ENCODE measurements at places on chromosomes 2 and 18.

DNA sequence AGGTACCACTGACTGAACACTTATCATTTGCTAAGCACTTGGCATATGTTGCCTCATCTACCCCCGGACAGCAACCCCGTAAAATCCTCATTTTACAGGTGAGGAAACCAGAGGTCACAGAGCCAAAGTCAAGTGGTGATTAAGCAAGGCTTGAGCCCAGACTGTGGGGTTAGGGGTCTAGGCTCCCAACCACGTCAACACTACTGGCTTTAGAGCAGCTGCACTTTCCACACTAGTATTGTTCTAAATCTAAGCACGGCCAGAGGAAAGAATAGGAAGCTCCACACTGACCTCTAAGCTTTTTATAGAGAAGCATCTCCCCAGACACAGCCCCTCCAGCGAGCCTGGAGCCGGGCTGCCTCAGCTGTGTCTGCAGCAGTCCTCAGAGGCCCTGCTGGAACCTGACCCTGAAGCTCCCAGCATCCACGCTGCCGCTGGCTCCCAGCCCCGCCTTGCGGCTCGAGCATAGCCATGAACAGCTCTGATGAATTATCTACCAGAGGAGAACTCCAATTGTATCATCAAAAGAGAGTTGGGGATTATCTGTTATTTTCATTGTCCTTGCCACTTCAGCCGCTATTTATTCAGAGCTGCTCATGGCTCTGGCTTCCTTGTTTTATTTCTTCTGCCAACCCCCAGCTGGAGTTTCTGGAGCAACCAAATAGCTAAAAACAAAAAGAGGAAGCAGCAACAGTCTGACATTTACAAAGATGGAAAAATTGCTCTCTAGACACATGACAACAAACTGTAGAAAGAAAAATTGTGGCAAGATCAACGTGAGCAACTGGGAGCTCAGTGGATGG lies 62.2 kb upstream of the RTN4 start:
- no peak for DNase-seq

- no peak for DNase-seq
Measured at GRCh38 chr2:158112992-158113391, 11.3 kb downstream of the UPP2 start.

DNA sequence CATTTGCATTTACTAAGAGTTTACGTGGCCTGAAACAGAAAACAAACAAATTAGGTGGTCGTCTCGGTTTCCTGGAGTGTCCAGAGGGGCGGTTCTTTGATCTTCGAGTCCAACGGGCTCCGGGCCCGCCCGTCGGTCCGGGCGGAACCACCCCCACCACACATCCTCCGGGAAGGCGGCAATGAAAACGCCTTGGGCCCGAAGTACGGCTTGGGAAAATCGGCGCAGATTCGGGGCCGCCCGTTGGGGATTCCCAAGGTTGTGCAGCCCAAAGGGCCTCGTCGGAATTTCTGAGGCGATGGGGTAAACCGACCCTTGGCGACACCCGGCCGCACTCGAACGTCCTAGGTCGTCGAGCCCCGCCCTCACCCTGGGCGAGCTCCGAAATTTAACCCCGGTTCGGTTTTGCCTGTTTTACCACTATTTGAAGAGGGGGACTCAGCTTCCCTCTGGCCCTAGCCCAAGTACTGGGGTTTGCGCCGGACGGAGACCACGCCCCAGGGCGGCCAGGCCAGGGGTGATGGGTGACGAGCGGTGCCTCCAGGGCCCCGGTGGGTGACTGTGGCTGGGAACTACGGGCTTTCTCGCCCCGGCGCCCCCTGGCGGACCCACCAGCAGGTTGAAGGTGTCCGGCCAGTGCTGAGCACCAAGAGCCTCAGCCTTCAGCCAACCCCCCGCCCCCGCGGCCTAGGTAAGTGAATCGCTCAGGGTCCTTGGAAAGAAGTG lies 1.9 kb upstream of the CFAP53 start:
- peak; percentile 64 for DNase-seq

- DNase-seq, result no peak
Measured at GRCh38 chr18:48803951-48804855, 146.6 kb downstream of the SMAD7 start.

- DNase-seq, result no peak
Measured at GRCh38 chr18:23617412-23618014, 31.2 kb upstream of the NPC1 start.

- DNase-seq, result no peak
Measured at GRCh38 chr2:234102112-234102511, 51.6 kb downstream of the SPP2 start.

GRCh38 chr2:150303281-150303680 lies 184.2 kb downstream of the RND3 start:
- DNase-seq, result no peak

DNA sequence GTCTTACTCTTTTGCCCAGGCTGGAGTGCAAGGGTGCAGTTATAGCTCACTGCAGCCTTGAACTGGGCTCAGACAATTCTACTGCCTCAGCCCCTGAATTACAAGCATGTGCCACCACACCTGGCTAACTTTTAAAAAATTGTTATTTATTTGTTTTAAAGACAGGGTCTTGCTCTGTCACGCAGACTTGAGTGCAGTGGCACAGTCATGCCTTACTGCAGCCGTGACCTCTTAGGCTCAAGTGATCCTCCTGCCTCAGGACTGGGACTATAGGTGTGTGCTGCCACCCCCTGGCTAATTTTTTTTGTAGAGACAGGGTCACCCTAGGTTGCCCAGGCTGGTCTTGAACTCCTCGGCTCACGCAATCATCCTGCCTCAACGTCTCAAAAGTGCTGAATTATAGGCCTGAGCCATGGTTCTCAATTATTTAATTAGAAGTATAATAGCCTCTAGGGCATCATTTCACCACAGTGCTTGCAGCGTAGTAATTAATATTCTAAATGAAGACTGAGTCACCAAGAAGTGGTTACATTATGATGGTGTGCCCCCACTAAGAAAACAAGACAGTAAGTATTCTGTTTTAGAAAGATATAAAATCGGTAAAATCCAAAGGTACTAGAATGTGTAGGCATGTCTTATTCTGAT lies 69.6 kb downstream of the EML4 start:
- DNase-seq, result no peak

GRCh38 chr2:23944527-23944926 lies 4.3 kb downstream of the UBXN2A start:
- no peak for DNase-seq

GRCh38 chr18:5180254-5180653 lies 16.8 kb downstream of the AKAIN1 start:
- DNase-seq, result no peak

GRCh38 chr18:79637921-79638909 lies 41.4 kb upstream of the CTDP1 start:
- no peak for DNase-seq

DNA sequence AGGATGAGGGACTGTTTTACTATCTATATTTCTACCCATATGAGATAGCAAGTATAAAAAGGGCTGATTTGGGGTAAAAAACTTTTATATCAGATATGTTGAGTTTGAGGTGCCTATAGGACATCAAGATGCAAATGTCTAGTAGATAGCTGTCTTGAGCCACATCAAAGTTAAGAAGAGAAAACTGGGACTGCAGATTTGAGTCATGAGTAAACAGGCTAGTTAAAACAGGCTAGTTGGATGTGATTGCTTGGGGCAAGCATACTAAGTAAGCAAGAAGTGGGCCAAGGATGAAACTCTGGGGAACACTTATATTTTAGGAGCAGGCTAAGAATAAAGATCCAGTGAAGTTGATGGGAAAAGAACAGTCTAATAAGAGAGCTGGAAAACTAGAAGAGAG lies 2.8 kb upstream of the SCRN3 start:
- no peak for DNase-seq

DNA sequence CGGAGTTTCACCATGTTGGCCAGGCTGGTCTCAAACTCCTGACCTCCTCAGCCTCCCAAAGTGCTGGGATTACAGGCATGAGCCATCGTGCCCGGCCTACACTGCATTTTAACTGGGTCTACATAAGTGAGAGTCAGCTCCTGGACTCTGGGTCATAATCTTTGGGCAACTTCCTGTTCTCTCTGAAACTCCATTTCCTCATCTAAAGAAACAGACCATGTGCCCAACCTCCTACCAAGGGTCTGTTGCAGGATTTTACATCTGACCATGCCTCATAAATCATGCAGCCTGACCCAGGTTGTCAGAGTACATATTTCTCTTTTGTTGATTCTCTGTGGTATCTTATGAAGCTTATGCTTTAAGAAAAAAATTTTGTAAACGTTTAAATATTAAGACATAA lies 280.4 kb downstream of the ALPK2 start:
- no peak for DNase-seq

GRCh38 chr2:240402566-240403272 lies 32.7 kb upstream of the GPC1 start:
- DNase-seq, result no peak

GRCh38 chr18:71797554-71797953 lies 746.6 kb downstream of the CBLN2 start:
- no peak for DNase-seq

GRCh38 chr2:200509235-200509611 lies 645 bp downstream of the KCTD18 start:
- no peak for DNase-seq

DNA sequence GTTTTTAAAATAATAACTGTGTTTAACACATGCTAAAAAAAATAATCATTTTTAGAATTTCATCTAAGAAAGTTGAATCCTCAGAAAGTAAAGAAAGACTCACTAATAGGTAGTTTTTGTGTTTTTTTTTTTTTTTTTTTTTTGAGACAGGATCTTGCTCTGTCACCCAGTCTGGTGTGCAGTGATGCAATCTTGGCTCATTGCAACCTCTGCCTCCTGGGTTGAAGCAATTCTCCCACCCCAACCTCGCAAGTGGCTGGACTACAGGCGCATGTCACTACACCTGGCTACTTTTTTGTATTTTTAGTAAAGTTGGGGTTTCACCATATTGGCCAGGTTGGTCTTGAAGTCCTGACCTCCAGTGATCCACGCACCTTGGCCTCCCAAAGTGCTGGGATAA lies 7.1 kb downstream of the CKAP2L start:
- no peak for DNase-seq

DNA sequence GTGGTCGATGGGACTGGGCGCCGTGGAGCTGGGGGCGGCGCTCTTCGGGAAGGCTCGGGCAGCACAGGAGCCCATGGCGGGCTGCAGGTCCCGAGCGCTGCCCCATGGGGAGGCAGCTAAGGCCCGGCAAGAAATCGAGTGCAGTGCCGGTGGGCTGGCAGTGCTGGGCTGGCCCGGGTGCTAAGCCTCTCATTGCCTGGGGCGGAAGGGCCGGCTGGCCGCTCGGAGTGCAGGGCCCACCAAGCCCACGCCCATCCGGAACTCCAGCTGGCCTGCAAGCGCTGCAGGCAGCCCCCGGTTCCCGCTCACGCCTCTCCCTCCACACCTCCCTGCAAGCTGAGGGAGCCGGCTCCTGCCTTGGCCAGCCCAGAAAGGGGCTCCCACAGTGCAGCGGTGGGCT lies 748.4 kb upstream of the NRXN1 start:
- DNase-seq, result no peak

DNA sequence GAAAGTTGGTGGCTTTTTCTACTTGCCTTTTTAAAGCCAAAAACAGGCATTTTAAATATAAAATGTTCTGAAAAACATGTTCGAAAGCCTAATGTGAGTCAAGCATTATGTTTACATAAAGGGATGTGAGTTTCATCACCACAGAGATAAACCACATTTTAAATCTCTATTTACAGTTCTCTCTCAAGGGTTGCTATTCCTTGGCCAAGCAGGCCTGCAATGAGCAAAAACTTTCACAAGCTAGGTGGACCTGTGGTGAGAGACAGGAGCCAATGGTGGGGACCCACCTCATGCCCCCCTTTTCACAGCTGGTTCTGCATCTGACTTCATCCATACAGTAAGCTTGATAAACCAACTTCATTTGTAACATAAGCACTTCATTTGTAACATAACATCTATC lies 65.1 kb downstream of the CUL3 start:
- DNase-seq, result no peak

GRCh38 chr2:174153757-174154680 lies 94.3 kb downstream of the OLA1 start:
- no peak for DNase-seq

All from stimulated activated CD8-positive, alpha-beta memory T cell treated with anti-CD3 and anti-CD28 coated beads, Interleukin-7, amount 100 ng/mL, for 24 hours (primary cell).